Putamen (tissue), 1 donor: ENCODE measurements at places on chromosomes 4 and X.

- no peak for DNase-seq
Measured at GRCh38 chrX:82237328-82237727, 1035.4 kb downstream of the SH3BGRL start.

DNA sequence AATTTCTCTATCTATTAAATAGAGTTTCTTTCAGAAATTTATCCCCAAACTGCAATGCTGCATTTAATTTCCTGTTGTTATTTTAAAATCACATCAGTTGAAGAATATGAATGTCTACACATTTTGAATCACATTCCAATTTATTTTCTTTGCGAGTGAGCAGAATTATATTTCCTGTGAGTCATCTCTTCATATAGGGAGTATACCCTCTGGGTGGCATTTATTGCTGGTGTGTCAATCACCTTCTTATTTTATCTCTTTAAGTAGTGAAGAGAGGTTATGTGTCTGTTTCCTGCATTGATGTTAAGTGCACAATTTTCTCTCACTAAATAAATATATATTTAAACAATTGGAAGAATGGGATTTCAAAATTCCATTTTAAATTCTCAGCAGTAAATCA lies 511.0 kb upstream of the ATOH1 start:
- DNase-seq, result no peak

GRCh38 chrX:9598344-9598743 lies 133.5 kb downstream of the TBL1X start:
- DNase-seq, result no peak

DNA sequence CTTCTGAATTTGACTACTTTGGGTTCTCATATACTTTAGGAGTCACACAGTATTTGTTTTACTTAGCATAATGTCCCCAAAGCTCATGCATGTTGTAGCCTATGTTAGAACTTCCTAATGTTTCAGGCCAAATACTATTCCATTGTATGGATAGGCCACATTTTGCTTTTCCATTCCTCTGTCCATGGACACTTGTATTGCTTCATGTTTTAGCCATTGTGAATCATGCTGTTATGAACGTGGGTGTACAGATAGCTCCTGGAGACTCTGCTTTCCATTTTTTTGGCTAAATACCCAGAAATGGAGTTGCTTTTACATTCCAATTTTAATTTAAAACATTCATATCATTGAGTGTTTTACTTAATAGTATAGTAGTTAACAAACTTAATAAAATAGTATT lies 54.5 kb downstream of the HTT start:
- DNase-seq, result no peak

- DNase-seq, result no peak
Measured at GRCh38 chr4:2060611-2061185, 1.6 kb downstream of the NAT8L start.

GRCh38 chr4:107618656-107619055 lies 101.4 kb downstream of the PAPSS1 start:
- DNase-seq, result no peak

GRCh38 chr4:151304755-151305154 lies 20.6 kb downstream of the SH3D19 start:
- no peak for DNase-seq

DNA sequence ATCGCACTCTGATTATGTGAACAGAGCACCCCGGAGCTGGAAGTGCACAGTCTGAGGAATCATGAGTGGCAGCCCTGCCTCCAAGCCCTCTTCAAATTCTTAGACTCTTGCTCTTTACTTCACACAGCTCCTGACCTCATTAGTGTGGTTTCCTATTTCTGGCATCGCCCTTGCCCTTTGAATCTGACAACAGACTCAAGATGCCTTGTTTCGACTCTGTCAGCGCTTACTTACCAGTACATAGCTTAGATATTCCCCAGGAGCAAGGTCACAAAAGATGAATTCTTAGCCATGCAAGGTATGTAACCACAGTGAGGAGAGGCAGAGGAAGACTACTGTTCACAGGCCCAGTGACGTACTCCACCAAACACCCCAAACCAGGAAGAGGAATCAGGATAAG lies 167.2 kb downstream of the KDR start:
- DNase-seq, result no peak

DNA sequence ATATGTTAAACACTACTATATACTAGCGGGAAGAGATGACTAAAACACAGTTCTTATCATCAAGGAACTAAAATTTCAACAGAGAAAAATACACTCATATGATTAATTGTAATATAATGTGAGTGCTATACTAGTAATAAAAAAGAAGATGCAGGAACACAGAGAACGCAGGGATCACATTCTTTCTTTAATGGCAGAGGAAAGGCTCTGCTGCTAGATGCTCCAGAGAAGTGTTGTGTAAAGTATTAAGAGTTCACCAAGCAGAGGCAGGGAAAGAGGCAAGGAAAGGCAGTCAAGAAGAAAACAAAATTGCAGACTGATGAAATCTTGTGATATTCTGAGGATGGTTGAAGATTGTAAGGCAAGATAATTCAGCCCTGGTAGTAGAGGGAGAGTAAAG lies 394.7 kb downstream of the PDGFC start:
- DNase-seq, result no peak

- no peak for DNase-seq
Measured at GRCh38 chr4:15945516-15945915, 7.0 kb upstream of the FGFBP1 start.
